ENCODE measurements at places on chromosomes 5 and 9.

DNA sequence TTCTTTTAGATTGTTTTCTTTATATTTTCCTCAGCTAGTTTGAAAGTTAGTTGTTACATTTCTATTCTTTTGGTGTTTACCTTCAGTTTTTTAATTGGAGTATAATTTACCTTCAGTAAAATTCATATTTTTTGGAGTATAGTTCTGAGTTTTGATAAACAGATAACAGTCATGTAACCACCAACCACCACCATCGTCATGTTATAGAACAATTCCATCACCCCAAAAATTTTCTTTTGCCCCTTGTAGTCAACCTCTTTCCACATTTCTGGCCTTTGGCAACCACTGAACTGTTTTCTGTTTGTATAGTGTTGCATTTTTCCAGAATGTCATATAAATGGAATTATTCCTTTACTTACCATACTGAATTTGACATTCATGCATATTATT, 6.8 kb downstream of the RMI1 start:
- no peak for DNase-seq

DNA sequence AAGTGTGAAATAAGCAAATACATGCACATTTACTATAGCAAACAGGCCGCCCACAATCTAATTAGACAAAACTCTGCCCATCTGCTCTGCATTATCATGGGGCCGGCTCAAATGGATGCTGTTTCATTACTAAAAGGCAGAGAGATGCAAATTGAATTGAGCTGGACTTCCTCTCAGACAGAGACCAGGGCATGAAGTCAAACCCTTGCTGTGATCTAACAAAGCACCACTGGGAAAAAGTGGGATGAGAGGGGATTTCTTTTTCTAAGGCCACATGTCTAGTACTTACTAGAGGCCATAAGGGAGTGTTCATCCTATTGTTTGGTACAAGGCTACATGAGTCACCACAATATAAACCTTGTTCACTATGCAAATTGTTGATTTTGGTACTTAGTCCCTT, 614.7 kb downstream of the ISL1 start:
- no peak for DNase-seq

DNA sequence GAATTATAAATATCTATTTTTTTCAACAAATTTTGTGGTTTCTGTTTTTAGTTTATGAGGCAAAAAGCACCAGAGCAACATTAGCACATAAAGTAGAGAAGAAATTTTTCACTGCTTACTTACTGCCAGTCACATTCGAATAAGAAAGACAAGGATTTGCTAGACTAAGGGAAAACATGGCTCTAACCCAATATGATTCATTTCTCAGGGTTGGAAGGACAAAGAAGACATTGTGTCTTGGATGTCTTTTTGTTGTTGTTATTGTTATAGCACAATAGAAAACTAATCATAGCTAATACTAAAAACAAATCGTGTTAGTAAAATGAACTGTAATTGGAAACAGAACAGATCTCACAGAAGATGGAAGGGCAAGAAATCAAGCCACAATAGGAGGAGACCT, 90.9 kb upstream of the SLCO6A1 start:
- no peak for DNase-seq

- no peak for DNase-seq
Observed at GRCh38 chr5:168786147-168786546, 207.0 kb upstream of the PANK3 start.

DNA sequence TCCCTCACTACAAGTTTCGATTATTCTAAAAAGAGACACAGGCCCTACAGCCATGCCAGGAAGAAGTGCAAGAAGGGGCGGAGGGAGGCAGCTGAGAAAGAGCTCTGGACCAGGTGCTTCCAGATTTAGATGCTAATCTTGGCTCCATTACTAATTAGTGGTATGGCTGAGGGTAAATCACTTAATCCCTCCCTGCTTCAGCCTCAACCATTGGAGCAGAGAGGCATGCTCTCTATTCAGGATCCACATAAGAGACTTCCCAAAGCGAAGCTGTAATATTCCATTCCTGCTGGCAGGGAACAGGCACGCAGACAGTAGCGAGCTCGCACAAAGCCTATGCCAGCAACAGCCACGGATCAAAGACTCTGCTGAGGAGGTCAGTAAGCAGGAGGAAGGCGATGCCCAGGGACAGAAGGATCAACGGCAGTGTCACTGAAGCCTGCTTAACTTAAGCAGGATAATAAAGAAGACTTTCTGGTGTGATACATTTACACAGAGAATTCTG, 24.2 kb downstream of the LIFR start:
- DNase-seq = no peak

GRCh38 chr9:107542411-107543157, 53.0 kb upstream of the KLF4 start:
- no peak for DNase-seq

DNA sequence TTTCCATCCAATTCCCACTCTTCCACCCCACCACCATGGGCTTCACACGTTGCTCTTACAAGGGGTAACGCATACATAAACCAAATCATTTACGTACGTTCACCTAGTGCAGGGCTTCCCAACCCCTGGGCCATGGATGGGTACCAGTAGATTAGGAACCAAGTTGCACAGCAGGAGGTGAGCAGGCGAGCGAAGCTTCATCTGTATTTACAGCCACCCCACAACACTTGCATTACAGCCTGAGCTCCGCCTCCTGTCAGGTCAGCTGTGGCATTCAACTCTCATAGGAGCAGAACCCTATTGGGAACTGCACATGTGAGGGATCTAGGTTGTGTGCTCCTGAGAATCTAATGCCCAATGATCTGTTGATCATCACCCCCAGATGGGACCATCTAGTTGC, 82.3 kb downstream of the CEMIP2 start:
- no peak for DNase-seq

DNA sequence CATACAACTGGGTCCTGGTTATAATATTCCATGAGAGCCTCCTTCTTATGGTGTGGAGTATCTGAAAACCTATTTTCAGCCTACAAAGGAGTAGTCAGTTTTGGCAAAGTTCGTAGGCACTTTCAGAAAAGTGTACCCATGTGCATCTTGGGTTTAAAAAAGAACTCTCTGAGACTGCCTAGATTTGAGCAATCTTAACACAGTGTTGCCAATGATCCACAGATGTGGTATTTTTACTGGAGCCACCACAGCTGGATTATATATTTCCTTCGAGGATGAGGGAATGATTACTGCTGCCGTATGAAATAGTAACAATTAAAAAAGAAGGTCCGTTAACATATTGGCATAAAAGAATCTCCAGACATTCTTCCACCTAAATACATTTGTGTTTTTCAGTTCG, 1.1 kb downstream of the PALM2AKAP2 start:
- DNase-seq = no peak

- no peak for DNase-seq
Observed at GRCh38 chr5:119291056-119291455, 64.8 kb upstream of the TNFAIP8 start.

GRCh38 chr9:88531920-88532698, 2.9 kb upstream of the NXNL2 start:
- no peak for DNase-seq

- no peak for DNase-seq
Observed at GRCh38 chr5:55031492-55031891, 7.4 kb downstream of the GZMK start.

Measured in activated CD8-positive, alpha-beta memory T cell treated with anti-CD3 and anti-CD28 coated beads for 1 hour (primary cell).